ENCODE measurements at places on chromosomes 11 and 22.

GRCh38 chr11:102468616-102469195 is 16.1 kb upstream of the TMEM123 start:
- no peak for ATAC-seq

GRCh38 chr11:77590194-77590782 is 535 bp downstream of the AQP11 start:
- peak; percentile 8 for ATAC-seq

GRCh38 chr11:1262172-1263006 is 39.5 kb downstream of the MUC5B start:
- ATAC-seq: peak; percentile 91

DNA sequence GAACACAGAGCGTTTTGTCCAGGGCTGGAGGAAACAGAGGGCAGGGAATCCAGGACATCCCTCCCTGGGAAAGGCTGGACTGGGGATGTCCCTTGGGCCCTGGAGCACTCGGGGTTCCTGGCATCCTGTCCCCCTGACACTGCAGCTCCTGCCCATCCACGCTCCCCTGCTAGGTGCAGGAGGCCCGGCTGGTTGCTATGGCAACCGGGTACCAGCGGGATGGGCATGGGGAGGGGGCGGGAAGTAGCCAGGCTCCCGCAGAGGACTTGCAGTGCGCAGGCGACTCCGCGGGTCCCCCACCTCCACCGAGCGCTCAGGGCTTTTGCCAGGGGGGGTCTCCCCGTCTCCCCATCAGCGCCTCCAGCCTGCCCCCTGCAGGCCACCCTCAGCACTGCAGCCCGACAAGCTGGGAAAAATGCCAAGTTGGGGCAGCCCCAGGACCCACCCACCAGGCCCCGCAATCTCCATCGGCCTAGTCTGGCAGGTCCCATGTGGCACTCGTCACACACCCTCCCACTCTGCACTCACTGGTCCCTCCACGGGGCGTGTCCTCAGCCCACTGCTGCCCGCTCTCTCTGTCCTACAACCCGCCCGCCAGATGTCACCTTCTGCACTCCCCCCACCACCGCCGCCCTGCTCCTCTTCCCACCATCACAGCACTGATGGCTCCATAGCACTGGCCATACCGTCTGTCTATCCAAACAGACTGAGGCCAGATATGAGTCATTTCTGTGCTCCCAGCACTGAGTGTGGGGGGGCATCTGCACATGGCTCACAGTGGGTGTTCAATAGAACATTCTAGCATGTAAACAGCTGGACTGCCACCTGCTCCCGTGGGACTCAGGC is 31.5 kb downstream of the KIAA0930 start:
- no peak for ATAC-seq

- no peak for ATAC-seq
Observed at GRCh38 chr11:68064926-68065325, 26.1 kb downstream of the TCIRG1 start.

- ATAC-seq: no peak
Observed at GRCh38 chr11:132187814-132188213, 817.4 kb downstream of the NTM start.

DNA sequence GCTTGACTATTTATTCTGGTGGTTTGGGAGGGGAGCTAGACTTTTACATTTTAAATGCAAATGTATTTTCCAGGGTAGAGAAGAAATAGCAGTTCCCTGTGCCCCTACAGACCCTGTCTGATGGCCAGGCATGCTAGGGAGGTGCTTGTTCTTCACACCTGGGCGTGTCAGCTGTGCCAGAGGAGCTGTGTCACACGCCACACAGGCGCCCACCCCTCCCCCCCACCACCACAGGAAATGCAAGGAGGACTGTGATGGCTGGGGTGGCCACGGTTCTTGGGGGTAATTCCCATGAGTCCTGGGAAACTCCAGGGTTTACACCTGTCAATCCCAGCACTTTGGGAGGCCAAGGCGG is 82.2 kb downstream of the FLI1 start:
- peak; percentile 70 for ATAC-seq

DNA sequence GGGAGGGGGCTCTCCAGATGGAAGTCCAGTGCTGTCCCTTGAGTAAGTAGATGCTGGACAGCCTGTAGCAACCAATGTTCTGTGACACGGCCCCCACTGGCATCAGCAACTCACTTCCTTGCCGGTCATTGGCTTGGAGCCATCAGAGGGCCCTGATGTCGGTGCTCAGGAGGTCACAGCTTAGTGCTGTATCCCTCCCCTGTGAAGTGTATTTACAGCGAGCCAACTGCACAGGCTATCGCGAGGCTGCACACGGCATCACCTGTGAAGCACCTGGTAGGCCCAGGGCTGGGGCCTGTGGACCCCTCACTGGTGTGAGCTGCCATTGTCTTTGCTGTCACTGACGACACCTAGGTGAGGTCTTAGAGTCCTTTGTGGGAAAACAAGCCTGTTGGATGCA is 13.4 kb upstream of the ACR start:
- no peak for ATAC-seq

- peak; percentile 44 for ATAC-seq
Observed at GRCh38 chr11:13339195-13340153, 61.9 kb downstream of the BMAL1 start.

GRCh38 chr11:86775361-86775760 is 25.0 kb upstream of the PRSS23 start:
- ATAC-seq: no peak

DNA sequence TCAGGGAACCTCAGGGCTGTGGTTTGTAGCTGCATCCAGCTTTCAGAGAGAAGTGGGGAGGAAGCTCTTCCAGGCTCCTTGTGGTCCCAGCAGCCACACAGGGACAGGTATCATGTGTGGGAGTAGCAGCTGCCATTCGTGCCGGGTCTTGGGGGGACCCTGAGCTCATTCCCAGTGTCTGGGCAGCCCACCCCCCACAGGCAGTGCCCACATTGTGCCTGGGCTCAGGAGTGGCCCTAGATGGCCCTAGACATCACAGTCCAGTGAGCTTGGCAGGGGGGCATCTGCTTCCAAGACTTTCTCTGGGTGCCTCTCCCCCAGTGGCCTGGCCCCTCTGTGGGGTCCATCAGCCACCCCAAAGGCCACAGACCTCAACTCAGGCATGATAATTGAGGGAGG is 619.7 kb downstream of the BRD1 start:
- ATAC-seq: no peak

DNA sequence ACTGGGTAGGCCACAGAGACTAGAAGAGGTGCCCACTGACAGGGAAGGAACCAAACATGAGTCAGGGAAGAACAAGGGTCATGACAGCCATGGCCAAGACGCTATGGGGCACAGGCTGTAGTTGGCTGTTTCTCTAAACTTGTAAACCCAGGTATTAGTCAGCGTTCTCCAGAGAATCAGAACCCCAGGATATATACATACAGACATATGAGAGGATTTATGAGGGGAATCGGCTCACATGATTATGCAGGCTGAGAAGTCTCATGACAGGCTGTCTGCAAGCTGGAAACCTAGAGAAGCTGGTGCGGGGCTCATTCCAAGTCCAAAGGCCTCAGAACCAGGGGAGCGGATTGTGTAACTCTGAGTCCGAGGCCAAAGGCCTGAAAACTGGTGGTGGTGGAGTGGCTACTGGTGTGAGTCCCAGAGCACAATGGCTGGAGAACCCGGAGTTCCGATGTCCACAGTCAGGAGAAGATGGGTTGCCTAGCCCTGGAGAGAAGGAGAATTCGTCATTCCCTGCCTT is 29.7 kb upstream of the CD81 start:
- ATAC-seq: no peak

- peak; percentile 98 for ATAC-seq
Observed at GRCh38 chr22:29994027-29994715, 86.1 kb upstream of the HORMAD2 start.

DNA sequence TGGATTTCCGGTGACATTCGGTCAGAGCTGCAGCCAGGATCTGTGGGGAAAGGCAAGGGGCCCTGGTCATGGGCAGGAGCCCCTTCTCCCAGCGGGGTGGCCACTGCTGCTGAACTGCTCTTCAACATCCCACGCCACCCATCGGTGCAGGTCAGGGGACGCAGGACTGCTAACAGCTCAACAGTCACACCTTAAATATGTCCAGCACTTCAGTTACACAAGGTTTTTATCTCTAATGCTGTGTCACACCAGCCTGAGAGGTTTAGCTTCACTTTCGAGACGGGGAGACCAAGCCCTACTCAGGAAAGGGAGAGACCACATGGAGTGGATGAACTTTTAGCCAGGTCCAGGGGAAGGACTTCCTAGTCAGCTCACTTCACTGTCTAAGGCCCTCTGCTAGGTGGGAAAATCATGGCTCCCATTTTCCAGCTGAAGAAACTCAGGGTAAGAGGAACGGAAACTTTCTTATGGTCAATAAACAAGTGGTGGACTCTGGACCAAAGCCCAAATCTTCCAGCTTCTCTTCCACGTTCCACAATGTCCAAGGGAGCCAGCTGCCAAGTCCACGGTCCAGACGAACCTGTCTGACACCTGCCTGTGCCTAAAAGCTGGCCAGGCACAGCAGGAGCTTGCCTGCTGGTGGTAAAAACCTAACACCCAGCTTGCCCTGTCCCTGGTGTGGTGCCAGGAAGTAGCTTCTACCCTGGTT is 21.0 kb upstream of the CHADL start:
- no peak for ATAC-seq

- ATAC-seq: no peak
Observed at GRCh38 chr11:44071157-44071556, 5.1 kb downstream of the ACCS start.

- ATAC-seq: peak; percentile 89
Observed at GRCh38 chr11:134275534-134276395, at the start of gene GLB1L3. TSS of gene GLB1L3 (plus strand) at chr11:134276379. CDS start at chr11:134276741, 362 bp downstream.

DNA sequence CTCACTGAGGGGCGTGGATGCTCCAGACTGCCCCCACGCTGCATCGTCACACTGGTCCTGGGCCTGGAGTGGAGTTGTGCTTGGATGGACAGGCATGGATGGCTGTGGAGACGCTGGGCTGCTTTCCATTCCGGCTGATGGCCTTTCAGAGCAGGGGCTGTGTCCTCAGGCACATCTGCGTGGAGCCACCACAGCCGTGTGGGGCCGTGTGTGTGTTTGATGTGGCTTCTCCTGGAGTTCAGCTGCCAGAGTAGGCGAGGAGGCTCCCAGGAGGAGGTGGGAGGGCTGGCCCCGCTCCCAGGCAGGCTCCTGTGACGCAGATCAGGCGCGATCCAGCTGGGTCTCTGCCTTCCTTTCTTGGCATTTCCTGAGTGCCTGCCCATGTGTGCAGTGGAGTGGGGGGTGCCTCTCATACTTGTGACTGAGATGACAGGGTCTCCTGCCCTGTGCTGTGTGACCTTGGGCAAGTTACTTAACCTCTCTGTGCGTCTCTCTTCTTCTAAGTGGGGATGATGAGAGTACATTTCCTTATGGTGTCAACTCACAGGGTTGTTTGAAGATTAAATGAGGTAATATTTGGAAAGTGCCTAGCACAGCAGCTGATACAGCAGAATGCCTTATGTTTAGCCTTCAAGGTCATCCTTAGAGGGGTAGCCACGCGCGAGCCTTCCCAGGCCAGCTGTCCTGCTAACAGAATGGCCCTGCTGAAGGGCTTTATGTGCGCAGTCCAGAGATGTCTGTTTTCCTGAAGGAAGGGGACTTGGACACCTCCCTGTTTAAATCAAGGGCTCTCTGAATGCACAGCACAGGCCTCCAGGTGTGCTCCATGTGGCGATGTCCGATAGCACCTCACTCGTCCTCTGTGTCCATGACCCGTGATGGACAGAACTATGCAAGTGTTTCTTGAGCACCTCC is 33.5 kb downstream of the GLB1L2 start:
- ATAC-seq: no peak

DNA sequence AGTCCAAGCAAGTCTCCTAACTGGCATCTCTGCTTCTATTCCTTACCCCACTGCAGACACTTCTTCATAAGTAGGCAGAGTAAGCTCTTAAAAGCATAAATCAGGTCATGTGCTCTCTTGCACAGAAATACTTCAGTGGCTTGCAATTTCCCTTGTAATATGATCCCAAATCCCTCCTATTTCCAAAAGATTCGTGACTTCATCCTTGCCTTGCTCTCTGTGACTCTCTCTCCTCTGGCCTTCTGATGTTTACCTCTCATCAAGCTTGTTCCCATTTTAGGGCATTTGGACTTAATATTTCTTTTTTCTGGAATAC is 37.4 kb upstream of the NCR3LG1 start:
- ATAC-seq: no peak

DNA sequence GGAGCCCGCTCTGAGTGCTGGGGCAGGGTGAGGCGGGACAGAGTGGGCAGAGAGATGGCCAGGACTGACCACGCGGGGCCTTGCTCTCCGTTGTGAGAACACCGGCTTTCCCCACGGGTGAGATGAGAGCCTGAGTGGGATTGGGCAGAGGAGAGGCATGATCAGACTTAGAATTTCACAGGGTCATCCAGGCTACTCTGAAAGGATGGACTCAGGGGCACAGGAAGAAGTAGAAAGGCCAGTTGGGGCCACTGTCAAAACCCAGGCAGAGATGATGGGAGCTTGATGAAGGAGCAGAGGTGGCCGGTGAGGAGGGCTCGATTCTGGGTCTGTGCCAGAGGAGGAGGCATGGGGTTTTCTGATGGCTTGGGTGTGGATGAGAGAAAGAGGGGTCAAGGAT is 63.8 kb upstream of the NUP50 start:
- no peak for ATAC-seq

DNA sequence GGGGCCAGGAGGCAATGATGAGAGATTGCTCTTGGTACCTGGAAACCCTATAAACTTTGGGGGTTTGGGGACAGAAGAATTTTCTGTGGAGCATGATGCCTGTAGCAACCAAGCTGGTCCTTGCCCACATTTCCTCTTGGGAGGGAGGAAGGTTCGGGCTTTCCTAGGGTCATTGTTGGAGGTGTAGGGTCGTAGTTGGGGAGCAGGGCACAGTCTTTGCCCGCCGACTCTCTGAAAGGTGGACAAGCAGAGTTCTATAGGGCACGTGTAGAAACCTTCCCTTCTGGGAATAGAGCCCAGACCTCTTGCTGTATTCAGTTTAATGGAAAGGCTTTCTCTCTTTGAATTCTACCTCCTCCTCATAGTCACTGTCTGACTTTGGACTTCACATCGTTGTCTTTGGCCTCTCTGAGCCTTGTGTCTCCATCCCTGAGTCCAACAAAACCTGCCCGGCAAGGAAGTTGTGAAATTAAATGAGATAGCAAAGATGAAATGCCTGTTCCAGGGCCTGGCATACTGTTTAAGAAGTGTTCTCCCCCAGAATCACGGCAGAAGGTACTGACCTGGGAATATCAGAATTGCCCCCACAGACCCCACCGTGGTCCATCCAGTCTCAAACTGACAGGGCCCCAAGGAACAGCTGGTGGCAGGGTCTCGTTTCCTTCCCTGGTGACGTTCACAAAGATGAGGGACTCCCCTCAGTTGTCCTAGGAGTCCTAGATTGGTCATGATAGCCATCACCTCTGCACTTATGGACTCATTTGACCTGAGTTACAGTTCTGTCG is 1.6 kb downstream of the PRDM11 start:
- ATAC-seq: no peak

GRCh38 chr11:109960831-109961230 is 132.4 kb upstream of the ZC3H12C start:
- no peak for ATAC-seq

GRCh38 chr11:46278387-46279125 is 1.1 kb downstream of the CREB3L1 start:
- ATAC-seq: peak; percentile 36

- ATAC-seq: peak; percentile 10
Observed at GRCh38 chr22:41908411-41909309, 6.2 kb downstream of the SHISA8 start.

Measured in activated CD4-positive, CD25-positive, alpha-beta regulatory T cell treated with anti-CD3 and anti-CD28 coated beads, Interleukin-2, amount 50 U/mL, for 24 hours (primary cell).